Colonic mucosa (tissue), 4 donors: ENCODE measurements at places on chromosomes 3 and 15. TPM values are rescaled to one million over a fixed set of nuclear protein-coding genes. Genes with fewer than 3 reads are reported as not detected.
A peak's percentile ranks its signal among the peaks of the same experiment; 100 is the strongest.

Gene LYZL4
- not detected for total RNA-seq

Gene DCBLD2
- total RNA-seq = 12.8 TPM

Gene USP13
- 4.3 TPM for total RNA-seq

Gene CRYBG3
- 22.2 TPM for total RNA-seq

DNA sequence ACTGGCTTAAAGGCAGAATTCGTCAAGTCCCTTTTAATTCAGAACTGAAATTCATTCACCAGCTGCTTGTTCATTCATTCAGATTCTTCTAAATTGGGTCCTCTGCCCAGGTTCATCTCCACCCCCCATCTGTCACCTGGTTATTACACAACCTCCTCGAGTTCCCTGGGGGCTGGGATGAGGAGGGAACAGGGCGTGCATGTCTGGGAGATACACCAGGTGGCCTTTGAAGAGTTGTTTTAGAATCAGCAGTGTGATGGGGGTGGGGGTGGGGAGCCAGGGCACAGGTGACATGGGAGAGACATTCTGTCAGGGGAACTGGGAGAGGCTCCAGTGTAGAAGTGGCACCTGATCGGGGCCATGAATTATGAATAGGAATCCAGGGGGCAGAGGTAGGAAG is 8.2 kb downstream of the SNX33 start:
- H3K4me3 ChIP-seq = no peak overlapping the region
- DNase-seq = no peak
- H3K27me3 ChIP-seq = no peaks in the 10 kb centered on the region
- peaks cover 24% of the 10 kb centered on the region for H3K4me1 ChIP-seq
- no peak overlapping the region for H3K27ac ChIP-seq

DNA sequence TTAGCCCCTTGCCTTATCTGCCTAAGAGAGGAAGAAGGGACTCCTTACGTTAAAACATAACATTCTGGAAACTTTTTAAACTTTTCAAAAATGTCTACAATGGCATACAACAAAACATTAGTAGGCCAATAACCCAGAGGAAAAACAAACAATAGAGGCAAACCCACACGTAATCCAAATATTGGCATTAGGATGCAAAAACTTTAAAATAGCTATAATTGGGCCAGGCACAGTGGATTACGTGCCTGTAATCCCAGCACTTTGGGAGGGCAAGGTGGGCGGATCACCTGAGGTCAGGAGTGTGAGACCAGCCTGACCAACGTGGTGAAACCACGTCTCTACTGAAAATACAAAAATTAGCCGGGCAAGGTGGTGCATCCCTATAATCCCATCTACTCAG is 134.9 kb downstream of the AQP9 start:
- H3K36me3 ChIP-seq = peaks cover 5% of the 10 kb centered on the region
- no peaks in the 10 kb centered on the region for H3K4me1 ChIP-seq
- H3K27me3 ChIP-seq = no peaks in the 10 kb centered on the region
- DNase-seq = no peak
- no peak overlapping the region for H3K27ac ChIP-seq
- H3K4me3 ChIP-seq = no peak overlapping the region

- H3K27ac ChIP-seq = no peak overlapping the region
- DNase-seq = no peak
- no peaks in the 10 kb centered on the region for H3K36me3 ChIP-seq
- peaks cover 12% of the 10 kb centered on the region for H3K27me3 ChIP-seq
- peak overlapping the region; percentile 44 for H3K4me3 ChIP-seq
- H3K4me1 ChIP-seq = peaks cover 5% of the 10 kb centered on the region
Measured at GRCh38 chr3:38648659-38649499, 608 bp downstream of the SCN5A start.

DNA sequence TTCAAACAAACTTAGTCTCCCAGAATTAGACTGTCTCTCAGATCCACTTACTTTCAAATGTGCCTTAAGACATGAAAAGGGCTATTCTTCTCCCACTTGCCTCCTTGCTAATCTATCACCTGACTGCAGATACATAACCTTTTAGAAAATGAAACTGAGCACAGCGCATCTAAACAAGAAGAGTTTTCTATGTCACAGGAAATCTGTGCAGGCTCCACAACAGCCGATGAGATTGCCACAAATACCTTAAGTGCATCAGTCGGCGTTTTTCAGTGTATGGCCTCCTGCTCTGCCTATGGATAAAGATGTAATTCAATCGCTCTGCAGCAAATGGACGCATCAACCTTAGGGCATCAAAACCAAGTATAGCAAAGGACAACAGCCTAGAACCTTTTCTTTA is 544.2 kb downstream of the FOXP1 start:
- no peaks in the 10 kb centered on the region for H3K27me3 ChIP-seq
- H3K4me1 ChIP-seq = peaks cover 12% of the 10 kb centered on the region
- H3K4me3 ChIP-seq = no peak overlapping the region
- no peak for DNase-seq
- H3K27ac ChIP-seq = no peak overlapping the region

GRCh38 chr15:33766389-33766788 is 201.9 kb upstream of the CHRM5 start:
- H3K27ac ChIP-seq = no peak overlapping the region
- H3K4me1 ChIP-seq = no peaks in the 10 kb centered on the region

GRCh38 chr3:177065285-177066033 is 131.8 kb downstream of the TBL1XR1 start:
- H3K27ac ChIP-seq = no peak overlapping the region
- DNase-seq = no peak
- no peaks in the 10 kb centered on the region for H3K4me1 ChIP-seq
- no peaks in the 10 kb centered on the region for H3K27me3 ChIP-seq
- H3K36me3 ChIP-seq = no peaks in the 10 kb centered on the region

GRCh38 chr3:4995500-4996053 is 16.3 kb downstream of the BHLHE40 start:
- no peaks in the 10 kb centered on the region for H3K36me3 ChIP-seq
- H3K4me1 ChIP-seq = no peaks in the 10 kb centered on the region
- no peak overlapping the region for H3K4me3 ChIP-seq
- no peaks in the 10 kb centered on the region for H3K27me3 ChIP-seq
- DNase-seq = peak; percentile 17
- H3K27ac ChIP-seq = peak overlapping the region; percentile 2

DNA sequence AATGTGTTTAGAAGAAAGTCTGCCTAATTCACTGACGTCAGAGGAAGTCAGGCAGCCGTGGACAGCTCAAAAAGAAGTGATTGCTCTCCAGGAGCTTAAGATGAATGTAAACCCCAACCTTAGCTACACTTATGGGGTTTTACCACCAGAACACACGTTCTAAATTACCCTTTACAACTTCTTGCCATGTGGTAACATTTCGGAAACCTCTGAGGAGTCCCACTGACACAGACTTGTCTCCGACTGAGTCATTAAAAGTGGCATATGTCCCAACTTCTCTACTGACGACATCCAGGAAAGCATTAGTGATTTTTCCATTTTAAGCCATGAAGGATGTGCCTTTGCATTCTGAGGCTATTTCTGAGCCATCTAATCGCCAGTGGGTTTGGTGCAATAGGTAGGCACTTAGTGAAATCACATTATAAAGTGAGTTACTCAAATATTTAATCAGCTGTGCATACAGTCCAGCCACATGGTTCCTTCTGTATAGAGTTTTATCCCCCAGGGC is 32.4 kb downstream of the C2CD4A start:
- H3K4me3 ChIP-seq = no peak overlapping the region
- no peaks in the 10 kb centered on the region for H3K36me3 ChIP-seq
- no peak for DNase-seq
- H3K4me1 ChIP-seq = no peaks in the 10 kb centered on the region

DNA sequence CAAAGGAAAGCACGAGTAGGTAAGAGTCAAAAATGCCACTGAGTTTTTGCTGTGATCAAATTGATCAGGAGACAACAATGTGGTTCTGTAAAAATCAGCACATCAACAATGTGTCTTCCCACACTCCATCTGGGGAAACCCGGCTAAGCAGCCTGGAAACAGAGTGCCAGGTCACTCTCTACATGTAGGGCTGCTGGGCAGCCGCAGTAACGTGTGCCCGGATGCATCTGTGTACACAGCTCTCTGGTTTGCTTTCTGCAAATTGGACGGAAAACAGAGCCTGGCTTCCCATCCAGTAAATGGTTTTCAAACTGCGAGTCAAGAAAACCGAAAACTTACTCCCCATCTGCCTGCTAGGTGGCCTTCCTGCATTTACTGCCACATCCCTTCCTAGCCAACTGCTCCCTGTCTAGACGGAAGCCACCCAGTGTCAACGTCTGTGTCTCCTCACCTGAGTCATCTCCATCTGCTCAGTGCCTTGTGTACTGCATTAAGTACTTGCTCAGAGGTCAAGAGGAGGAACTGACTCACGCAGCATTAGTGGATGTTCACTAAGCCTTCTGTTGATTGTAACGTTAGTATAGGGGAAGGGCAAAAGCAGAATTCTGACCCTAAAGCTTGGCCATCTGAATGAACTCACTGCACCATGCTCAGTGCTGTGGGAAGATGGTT is 124.1 kb downstream of the TJP1 start:
- H3K27me3 ChIP-seq = no peaks in the 10 kb centered on the region
- no peak overlapping the region for H3K27ac ChIP-seq
- no peaks in the 10 kb centered on the region for H3K36me3 ChIP-seq
- no peak overlapping the region for H3K4me3 ChIP-seq
- H3K4me1 ChIP-seq = no peaks in the 10 kb centered on the region

DNA sequence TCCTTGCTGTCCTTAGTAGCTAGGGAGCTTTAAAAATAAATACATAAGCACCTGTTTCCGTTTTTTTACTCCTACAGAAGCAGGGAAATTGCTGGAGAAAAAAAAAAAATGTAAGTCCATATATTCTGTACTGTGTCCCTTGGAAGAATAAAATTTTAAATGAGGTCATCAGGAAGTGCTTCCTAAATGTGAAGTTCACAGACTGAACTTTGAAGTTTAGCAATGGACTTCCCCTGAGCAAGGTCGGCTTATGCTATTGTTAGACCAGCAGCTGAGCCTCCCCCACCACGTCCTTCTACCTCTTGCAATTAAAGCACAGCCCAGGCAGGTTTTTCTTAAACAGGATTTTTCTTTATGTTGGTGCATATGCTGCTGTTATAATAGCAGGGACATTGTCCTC is 26.3 kb downstream of the LIPC start:
- DNase-seq = peak; percentile 61
- no peaks in the 10 kb centered on the region for H3K27me3 ChIP-seq
- H3K27ac ChIP-seq = peak overlapping the region; percentile 52
- H3K4me1 ChIP-seq = peaks cover 7% of the 10 kb centered on the region
- H3K36me3 ChIP-seq = no peaks in the 10 kb centered on the region
